Stimulated activated CD8-positive, alpha-beta memory T cell treated with anti-CD3 and anti-CD28 coated beads, Interleukin-4, amount 100 ng/mL, for 1 hour (primary cell): ENCODE measurements at places on chromosomes 13 and 19.

- no peak for DNase-seq
These were observed 258.7 kb upstream of the GPC6 start for GRCh38 chr13:92967923-92968322.

- DNase-seq = no peak
These were observed 79.9 kb upstream of the GSX1 start for GRCh38 chr13:27712421-27712820.

DNA sequence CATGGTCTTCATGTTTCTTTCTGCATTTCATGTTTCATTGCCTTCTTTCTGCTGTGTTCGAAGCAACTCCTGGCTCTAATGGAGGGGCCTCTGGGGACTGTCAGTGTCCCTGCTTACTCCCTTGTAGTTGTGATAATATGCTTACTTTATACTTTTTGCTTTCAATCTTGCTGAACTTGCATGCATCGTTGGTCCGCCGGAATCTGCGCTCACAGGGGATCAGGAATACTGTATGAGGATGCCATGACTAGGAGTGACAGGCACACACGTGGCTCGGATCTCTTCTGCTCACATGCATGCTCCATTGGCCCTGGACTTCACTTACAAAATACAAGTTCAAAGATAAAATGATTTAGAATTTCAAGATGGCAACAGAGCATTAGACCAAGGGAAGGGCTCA, 108.8 kb downstream of the SIPA1L3 start:
- no peak for DNase-seq

DNA sequence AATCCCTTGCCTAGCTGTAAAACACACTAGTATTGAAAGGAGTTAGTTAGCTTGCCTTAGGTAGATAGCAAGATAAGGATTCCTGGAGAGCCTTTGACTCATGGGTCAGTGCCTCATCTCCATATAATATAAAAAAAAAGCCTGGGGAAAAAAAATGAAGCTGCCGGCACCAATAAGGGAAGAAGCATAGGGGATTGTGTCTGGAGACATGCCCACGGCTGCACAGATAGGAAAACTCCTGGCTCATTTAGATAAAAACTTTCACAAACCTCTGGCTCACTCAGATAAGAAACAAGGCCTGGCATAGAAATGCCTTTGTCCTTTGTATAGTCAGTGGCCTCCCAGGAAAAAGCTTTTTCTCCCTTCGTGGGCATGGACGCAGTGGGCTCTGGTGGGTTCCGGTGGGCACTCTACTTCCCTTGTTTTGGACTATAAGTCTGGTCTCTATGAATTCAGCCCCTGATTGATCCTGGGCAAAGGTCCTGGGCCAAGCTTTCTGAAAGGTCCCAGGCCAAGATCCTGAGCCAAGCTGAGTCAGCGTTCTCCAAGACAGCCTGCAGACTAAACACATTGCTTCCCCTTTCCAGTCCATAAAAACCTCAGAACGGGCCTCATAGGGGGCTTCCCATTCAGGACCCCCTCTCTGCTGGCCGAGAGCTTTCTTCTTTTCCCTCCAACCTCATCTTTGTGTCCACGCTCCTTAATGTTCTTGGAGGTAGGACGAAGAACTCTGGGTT, 4.9 kb upstream of the OR7A17 start:
- no peak for DNase-seq

DNA sequence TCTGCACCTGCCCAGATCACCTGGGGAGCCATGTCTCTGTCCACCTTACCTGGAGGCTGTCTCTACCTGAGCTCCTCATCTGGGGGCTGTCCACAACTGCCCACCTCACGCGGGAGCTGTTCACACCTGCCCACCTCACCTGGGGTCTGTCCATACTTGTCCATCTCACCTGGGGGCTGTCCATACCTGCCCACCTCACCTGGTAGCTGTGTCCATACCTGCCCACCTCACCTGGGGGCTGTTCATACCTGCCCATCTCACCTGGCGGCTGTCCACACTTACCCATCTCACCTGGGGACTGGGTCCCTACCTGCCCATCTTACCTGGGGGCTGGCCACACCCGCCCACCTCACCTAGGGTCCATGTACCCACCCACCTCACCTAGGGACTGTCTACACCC, 10.0 kb upstream of the CPAMD8 start:
- no peak for DNase-seq

GRCh38 chr13:44022196-44022595, 142.5 kb downstream of the LACC1 start:
- DNase-seq = no peak

GRCh38 chr13:67075239-67075638, 154.9 kb downstream of the PCDH9 start:
- DNase-seq = no peak

GRCh38 chr19:32997716-32998355, 25.8 kb downstream of the FAAP24 start:
- no peak for DNase-seq

DNA sequence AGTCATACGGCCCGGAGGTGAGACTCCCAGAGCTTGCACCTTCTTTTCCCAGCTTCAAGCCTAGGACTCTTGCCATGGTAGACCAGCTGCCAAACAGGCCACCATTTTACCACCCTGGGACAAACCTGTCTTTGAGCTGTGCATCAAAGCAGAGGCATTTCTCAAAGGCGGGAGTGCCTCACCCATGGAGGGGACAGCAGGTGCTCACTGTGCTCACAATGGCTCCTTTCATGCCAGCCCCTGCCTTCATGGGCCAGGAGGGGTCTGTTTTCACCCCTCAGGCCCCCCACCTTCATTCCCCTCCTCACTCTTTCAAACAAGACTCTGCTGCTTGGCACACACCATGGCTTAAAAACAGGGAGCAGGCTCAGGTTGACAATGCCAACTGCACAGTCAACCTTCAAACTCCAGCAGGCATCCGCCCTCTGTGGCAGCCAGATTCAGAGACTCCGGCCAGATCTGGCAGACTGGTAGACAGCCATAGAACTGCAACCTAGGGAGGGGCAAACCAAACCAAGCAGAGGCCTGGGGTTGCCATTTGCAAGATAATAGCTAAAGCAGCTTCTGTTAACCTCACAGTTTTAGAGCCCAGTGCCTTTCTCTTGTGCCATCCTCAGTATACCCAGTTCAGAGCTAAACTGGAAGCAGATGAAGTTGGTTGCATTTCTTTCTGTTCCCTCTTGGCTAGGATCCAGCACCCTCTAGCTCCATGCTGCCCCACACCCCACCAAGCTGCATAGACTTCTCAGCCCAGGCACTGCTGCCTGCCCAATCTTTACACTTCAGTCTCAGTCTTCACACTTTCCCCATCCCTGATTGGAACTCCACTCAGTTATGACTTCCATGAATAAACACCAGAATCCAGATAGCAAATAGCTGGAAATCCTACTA, 93.9 kb upstream of the SPATA13 start:
- DNase-seq = no peak

- DNase-seq = no peak
These were observed 6.5 kb upstream of the EIF3G start for GRCh38 chr19:10126213-10126639.

- no peak for DNase-seq
These were observed 39.4 kb downstream of the RFX2 start for GRCh38 chr19:6070720-6071485.

- no peak for DNase-seq
These were observed 1550.9 kb downstream of the PCDH9 start for GRCh38 chr13:65679240-65679639.

- DNase-seq = no peak
These were observed 3.3 kb upstream of the USP12 start for GRCh38 chr13:27174766-27175455.

DNA sequence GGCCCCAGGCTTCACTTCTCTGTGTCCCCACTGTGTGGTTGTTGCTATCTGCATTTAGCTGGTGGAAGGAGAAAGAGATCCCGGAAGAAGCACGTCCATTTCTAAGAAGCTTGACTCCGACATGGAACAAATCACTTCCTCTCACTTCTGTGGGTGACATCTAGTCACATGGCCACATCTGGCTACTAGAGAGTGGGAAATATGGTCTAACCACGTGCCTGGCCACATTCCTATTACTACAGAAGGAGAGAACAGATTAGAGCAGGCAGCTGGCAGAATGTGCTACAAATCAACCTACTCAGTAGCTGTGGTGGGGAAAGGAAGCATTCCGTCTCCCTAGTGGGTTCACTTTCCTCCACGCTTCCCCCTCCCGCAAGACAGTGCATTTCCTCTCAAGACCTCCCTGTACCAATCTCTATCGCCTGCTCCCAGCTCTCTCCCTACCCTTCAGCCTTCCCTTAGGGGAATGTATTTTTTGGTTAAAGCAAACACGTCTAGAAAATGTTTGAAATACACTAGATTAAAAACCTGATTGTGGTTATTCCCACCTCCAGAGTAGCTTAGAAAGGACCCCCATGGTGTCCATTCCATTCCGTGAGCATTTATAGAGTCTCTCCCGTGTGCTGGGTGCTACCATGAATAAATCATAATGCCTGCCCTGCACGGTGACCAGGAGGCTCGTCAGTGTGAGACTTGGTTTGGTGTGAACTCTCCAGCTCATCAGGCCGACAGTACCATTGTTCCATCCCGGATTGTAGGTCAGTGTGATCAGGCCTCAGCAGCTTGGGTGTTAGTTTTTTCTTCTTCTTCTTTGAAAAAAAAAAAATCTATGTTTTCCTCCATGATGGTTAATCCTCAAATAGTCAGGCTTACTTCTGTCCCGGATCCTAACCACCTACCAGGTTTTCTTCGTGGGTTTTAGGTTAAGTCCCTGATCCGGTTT, 8.0 kb upstream of the AMER2 start:
- no peak for DNase-seq

GRCh38 chr19:46471811-46472543, 614 bp upstream of the PNMA8A start:
- no peak for DNase-seq

GRCh38 chr13:21202767-21203531, 26.5 kb downstream of the MRPL57 start:
- DNase-seq = no peak

DNA sequence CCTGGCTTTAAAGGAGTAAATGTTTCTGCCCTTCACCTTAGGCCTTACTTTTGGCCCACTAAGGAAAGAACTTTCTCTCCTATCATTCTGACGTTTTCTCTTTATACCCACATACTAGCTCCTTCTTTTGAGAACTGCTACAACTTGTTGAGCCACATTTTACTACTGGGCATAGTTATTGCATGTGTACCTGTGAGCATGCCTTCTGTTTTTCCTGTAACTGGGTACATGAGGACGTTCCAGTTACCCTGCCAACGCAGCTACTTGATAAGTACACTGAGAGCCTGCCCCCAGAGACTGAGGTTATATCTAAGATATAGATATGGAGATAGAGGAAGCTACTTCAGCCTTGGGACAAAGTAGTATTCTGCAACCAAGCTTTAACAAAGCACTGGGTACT, 3.5 kb downstream of the CCDC169 start:
- no peak for DNase-seq

DNA sequence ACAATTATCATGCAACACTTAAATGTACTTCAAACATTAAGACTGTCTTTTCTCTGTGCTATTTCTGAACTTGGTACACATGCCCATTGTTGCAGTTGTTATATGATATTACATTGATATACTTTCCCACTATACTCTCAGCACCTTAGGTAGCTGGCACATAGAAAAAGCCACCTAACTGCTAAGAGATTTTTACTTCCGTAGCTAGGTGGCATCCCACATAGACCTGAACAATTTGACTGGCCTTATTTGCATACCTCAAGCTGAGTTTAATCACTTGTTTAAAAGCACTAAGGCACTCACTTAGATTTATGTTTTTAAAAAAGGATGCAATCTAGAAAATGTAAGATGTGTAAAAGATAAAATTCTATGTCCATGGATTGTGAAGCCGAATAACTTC, 194.2 kb downstream of the POU4F1 start:
- DNase-seq = no peak

GRCh38 chr19:45075301-45076028, 813 bp downstream of the ZNF296 start:
- no peak for DNase-seq

DNA sequence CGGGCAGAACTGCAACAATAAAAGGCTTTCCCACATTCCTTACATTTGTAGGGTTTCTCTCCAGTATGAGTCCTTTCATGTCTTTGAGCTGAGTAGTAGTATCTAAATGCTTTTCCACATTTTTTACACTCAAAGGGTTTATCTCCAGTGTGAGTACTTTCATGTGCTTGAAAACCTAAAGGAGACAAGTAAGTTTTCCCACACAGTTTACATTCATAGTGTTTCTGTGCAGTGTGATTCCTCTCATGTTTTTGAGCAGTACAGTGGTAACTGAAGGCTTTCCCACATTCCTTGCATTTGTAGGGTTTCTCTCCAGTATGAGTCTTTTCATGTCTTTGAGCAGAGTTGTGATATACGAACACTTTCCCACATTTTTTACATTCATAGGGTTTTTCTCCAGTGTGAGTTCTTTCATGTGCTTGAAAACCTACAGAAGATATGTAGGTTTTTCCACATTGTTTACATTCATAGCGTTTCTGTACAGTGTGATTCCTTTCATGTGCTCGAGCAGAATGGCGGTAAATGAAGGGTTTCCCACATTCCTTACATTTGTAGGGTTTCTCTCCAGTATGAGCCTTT, 47.0 kb downstream of the ZNF44 start:
- DNase-seq = no peak

- DNase-seq = no peak
These were observed 138.6 kb upstream of the GPR12 start for GRCh38 chr13:26899202-26899601.

GRCh38 chr19:4495471-4495870, 22.8 kb downstream of the PLIN4 start:
- DNase-seq = no peak

DNA sequence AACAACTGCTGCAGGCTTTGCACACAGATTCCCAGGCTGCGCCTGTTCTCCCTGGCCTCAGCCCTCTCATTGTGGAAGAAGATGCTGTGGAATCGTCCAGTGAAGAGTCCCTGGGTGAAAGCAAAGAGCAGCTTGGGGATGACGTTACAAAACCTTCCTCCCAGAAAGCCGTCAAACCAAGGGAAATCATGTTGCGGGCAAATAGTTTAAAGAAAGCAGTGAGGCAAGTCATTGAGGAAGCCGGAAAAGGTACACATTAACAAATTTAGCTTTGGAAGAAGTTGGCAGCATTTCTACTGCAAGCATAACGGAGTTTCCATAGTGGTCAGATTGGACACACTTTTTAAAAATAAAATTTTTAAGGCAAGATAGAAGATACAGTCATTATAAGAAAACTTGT, 82.9 kb upstream of the AKAP11 start:
- DNase-seq = no peak

GRCh38 chr19:58500242-58500641, 11.6 kb downstream of the SLC27A5 start:
- no peak for DNase-seq

GRCh38 chr19:54281007-54281728, at the start of gene LILRB2:
Gene LILRB2, minus strand, starts transcription at chr19:54281110. Its CDS starts 614 bp downstream, at chr19:54280496.
- DNase-seq = no peak

GRCh38 chr13:57824121-57824520, 192.6 kb downstream of the PCDH17 start:
- DNase-seq = no peak

DNA sequence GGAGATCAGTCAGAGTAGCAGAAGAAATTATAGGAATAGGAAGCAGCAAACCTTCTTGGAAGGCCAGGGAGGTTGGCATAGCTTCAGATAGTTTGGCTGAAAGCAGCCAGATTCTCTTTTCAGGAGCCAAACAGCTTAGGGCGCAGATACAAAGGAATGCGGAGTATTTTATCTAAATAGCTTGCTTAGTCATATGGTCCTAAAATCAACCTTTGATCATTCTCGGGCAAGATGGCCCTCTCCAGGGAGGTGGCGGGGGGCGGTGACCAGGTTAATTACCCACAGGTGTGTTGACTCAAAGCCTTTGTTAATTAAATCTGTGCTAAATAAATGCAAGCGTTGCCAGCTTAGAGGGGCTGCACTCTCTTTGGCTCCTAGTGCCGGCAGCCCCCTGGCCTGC, 12.5 kb upstream of the NCR1 start:
- no peak for DNase-seq

- no peak for DNase-seq
These were observed 48.4 kb downstream of the WASF3 start for GRCh38 chr13:26605845-26606244.
